EL (cell line): ENCODE measurements at places on chromosomes 13 and 19.

DNA sequence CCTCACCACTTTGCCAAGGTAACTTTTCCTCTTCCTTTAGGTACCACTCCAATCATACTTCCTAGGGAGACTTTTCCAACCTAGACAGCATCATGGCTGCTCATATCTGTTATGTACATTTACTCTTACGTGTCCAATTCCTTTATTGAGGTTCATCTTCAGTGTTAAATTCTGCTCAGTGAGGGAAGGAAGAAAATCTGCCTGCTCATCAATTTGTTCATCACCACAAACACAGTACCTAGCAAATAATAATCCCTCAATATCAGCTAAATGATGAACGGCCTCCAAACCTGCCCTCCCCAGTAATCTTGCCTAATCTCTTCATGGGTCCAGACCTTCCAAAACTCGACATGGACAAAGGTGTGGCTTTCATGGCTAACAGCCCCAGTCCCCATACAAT lies 380.8 kb downstream of the KCTD12 start:
- DNase-seq = no peak

- DNase-seq = no peak
Observed at GRCh38 chr13:109759609-109760008, 26.8 kb downstream of the IRS2 start.

DNA sequence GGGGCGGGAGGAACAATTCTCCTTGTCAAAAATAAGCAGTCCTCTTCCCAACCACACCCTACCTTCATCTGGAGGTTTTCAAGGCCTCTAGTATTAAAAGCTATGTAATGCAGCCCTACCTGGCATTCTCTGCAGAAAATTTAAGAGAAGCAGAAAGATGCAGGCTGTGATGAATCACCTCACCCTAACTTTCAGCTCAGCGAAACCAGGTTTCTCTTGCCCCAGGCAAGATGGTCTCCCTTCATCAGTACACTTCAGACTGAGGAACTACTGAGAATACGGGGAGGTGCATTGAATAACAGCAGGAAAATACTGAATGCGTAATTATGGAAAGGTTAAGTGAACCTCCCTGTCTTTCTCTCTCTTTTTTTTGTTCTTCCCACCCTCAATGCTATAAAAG lies 437.6 kb upstream of the KLF12 start:
- DNase-seq = no peak

- DNase-seq = no peak
Observed at GRCh38 chr19:50242581-50242980, 39.2 kb downstream of the MYH14 start.

GRCh38 chr13:94622344-94622743 lies 20.7 kb downstream of the GPR180 start:
- no peak for DNase-seq

GRCh38 chr13:52446265-52446664 lies 4.2 kb downstream of the VPS36 start:
- no peak for DNase-seq

DNA sequence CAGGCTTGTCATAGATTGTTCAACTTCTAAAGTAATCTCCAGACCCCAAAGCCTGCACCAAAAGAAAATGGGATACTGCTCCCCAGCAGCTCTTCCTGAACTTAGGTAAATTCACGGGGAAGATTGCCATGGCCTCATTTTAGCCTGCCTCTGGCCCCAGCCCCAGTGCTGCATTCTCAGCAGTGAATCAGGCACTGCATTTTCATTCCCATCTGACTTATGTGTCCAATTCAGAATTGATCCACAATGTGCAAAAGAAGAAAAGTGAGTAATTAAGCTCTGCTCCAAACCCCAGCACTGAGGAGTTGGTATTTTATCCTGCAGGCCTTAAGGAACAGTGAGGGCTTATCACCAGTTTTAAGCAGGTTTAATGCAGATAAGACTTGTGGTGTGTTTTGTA lies 176.4 kb downstream of the KCTD12 start:
- DNase-seq = no peak
